ENCODE measurements at places on chromosomes 3 and 15.

DNA sequence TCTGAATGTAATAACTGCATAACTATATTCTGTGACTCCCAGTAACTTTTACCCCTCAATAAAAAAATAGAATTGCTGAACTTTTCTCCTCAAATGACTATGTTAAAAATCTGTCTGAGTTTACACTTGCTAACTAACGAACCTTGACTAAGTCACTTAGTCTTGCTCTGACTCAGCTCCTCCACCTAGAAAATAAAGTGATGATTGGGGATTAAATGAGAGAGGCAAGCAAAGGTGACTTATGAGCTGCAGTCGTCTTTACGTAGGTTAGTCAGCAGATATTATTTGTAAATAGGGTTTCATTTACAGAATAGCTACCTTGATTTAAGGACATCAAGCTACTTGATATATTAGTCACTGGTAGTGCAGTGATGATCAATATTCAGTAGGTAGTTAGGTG, 476.9 kb downstream of the MECOM start:
- DNase-seq, result no peak

DNA sequence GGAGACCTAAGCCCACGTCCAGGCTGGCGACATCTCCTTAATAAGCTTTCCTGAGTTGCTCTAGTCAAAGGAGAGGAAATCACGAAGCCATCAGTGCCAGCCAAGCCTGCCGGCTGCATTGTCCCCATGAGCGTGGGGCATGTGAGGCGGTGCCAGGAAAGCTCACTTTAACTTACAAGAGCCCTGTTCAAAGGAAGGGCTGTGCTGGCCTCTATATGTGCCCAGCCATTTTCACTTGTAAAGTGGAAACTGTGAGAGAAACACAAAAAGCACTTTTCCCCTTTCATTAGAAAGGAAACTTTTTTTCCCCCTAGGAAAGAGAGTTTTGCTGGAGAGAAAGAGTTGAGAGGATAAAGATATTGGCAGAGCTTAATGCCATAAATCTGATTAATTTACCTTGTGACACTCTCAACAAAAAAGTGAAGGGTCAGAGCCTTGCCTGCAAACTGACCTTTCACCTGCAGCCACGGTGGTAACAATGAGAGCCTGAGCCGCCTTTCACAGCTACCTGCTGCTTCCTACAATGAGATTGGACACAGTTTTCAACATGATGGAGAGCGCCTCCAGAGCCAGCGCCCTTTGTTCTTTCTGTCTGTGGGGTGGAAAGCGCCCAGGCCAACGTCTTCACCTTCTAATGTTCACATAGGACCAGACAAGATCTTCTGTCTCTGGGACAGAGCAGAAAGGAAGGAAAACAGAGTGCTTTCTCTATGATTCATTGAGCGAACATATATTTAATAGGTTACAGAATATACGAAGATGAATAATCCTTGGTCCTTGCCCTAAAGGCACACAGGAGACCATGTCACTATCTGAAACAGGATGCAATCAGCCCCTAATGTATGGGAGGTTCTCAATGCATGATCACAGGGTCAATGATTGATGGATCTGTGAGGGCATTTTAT, 233.1 kb upstream of the HES1 start:
- DNase-seq, result no peak

GRCh38 chr15:97470417-97470816, 490.1 kb upstream of the ARRDC4 start:
- DNase-seq, result no peak

DNA sequence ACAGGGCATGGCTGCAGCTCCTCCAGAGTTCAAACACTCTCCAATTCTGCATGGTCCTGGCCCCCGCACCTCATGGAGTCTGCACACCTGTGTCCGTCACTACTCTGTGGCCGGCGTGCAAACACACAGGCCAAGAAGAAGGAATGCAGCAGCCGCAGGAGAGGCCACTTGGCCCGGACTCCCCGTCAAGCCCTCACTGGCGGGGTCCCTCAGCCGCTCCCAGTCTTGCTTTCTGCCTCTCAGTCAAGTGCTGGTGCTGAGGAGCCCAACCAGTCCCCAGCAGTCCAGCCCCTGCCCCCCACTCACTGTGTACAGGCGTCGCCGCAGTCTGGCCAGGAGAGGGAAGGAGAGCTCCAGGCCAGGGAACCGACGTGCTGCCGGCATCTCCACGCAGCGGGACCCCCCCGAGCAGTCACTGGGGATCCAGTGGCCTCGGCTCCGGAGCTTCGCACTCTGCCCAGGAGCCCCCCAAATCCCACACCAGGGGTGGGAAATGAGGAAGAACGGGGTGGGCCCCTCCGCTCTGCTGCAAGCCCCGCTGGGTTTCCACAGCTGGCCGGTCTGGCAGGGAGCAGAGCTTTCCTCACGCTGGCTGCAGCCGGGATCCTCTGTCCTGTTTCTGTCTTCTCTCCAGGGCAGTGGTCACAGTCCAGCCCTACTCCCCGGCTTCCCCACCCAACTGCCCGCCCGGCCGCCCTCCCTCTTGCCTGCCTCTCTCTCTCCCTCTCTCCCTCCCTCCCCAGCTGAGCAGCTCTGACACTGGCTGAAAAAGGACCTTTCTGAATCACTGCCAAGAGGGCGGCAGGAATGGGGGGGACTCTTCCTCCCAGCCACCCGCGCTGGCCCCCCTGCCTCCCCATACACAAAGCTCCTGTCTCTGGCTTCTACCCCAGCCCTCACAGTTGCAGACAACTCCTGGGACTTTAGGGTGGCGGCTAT, 16.0 kb downstream of the TNK2 start:
- DNase-seq, result no peak

DNA sequence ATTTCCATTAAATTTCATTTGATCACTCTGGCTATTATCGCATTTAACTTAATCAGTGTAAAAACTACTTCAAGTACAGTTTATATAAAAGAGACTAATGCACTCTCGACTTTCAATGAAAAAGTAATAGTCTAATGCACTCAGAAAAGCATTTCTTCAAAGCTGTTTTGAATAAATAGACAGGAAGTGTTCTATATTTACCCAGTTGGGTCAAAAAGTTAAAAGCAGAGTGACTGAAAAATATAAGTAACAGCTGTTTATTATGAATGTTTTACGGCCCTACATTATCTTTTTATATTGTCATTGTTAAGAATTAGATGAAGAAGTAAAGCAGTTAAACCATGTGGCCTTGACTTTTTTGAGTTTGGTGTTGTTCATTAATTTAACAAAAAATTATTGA, 391.8 kb downstream of the ZPLD1 start:
- no peak for DNase-seq

DNA sequence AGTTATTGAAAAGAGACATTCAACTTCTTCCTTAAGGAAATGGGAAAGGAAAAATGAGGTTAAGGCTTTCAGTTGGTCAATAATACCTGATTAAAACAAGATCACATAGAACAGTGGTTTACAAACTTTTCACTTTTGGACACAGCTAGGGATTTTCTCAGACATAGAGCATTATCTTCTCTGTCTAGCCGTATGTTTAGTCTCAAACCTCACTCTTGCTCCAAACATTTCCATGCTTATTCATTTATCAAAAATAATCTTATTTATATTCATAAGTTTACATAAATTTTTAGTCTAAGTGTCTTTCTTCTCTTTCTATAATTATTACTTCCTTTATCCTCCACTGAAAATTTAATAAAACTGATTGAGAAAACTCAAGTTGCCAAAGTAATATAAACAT, 114.2 kb upstream of the AZI2 start:
- DNase-seq, result no peak

DNA sequence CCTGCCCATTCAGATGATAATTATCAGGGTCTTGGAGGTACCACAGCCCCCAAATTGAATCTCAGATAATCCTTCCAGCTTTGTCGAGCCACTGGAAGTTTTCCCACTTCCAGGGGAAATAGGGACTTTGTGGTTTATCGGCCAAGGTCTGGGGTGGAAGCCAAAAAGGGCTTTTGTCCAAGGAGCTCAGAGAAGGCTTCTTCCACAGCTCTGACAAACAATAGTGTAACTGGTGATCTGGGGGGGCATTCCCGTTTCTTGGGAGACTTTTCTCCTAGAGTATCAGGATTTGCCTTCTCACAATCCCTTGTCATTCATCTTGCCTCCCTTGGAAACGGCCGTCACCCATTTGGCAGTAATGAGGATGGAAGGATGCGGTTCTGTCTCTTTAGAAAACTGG, 18.4 kb downstream of the SRGAP3 start:
- no peak for DNase-seq

GRCh38 chr3:122081543-122082247, 26.5 kb downstream of the CD86 start:
- no peak for DNase-seq

DNA sequence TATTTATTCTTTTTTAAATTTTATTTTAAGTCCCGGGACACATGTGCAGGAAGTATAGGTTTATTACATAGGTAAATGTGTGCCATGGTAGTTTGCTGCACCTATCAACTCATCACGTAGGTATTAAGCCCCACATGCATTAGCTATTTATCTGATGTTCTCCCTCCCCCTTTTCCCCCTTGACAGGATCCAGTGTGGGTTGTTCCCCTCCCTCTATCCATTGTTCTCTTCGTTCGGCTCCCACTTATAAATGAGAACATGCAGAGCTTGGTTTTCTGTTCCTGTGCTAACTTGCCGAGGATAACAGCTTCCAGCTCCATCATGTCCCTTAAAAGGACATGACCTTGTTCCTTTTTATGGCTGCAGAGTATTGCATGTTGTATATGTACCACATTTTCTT, 220.3 kb downstream of the OCA2 start:
- DNase-seq, result no peak

- DNase-seq, result no peak
Measured at GRCh38 chr3:161348796-161349400, 22.4 kb downstream of the SPTSSB start.

GRCh38 chr3:124765197-124765840, 35.1 kb downstream of the UMPS start:
- DNase-seq, result no peak

DNA sequence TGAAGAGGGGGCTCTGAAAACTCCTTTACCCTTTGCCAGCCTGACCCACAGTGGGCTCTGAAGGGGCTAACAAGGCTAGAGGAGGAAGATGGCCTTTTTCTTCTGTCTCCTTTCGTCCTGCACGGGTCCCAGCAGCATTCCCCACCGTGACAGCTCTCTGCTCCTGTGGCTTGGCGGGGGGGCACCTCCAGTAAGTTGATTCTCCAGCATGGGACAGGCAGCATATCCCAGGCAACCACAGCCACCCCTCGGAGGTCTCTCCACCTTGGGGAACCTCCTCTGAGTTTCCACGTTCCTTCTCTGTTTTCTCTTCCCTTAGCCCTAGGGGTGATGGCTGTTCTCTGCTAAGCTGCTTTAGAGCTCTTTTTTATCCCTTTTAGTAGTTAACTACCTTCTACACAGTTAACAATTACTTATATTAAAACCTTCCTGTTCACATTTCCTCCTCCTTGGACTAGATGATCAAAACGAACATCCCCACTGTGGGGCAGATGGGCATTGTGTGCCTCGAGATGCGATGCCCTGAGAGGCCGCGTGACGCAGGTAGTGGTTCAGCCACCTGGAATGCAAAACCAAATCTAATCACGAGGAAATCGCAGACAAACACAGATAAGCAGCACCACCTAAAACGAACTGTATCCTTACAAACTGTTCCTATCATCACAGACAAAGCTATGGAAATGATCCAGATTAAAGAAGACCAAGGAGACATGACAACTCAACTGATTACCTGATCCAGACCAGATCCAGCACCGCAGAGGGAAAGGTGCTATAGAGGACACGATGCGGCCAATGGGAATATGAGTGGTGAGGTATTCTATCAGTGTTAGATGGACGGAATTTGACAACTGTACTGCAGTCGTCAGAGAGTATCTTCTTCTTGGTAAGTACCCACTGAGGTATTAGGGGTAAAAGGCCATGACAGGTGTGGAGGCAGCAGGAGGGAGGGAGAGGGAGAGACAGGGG, 27.7 kb downstream of the TSPAN3 start:
- no peak for DNase-seq

DNA sequence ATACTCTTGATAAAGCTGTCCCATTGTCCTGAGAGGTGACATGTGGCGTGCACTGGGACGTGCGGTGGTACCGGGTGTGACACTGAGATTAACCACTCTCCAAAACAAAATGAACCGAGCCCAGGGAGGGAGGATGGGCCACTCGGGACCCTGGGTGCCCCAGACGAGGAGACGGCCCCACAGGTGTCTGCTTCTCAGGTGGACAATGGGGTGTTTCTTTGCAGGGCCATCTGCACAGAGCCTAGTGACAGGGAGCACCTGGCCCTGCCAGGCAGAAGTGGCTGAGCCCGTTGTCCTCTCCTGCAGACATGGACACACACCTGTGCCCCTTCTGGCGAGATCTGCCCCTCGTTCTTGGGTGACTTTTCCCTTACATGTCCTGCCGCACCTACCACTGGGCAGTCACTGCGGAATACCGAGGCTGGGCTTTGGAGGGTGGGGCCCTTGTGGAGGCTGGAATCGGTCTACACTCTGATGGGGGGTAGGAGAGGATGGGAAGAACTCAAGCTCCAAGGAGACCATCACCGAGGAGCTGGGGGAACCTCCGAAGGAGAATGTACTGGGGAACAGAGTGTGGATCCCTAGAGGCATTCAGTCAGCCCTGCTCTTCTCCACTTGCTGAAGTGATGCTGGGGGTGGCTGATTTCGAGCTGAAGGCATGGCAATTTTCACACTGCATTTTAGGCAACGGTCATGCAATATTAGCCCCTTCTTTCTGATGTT, 153.5 kb downstream of the ATP10A start:
- DNase-seq, result no peak

- DNase-seq, result no peak
Measured at GRCh38 chr3:173652093-173652492, 254.5 kb downstream of the NLGN1 start.

DNA sequence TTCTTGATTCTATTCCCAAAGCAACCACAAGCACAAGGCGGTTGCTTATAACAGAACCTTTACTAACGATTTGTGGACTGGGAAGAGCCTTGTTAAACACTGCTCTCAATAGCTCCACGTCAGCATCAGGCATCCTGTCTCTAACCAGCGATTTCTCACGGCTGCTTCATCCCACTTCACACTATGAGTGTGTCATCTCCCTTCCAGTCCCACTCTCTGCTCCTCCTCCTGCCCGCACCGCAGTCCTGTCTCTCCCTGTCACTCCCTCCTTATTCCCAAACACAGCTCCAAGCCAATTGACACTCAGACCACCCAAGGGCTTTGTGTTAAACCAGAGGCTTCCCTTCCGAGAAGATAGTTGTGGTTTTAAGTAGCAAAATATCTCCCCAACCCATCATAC, 94.8 kb downstream of the ABHD5 start:
- no peak for DNase-seq

GRCh38 chr3:147373301-147373700, 33.0 kb downstream of the ZIC4 start:
- no peak for DNase-seq

- DNase-seq, result no peak
Measured at GRCh38 chr15:78536134-78536533, 4.1 kb upstream of the PSMA4 start.

GRCh38 chr3:38662544-38662943, 13.1 kb upstream of the SCN5A start:
- no peak for DNase-seq

Measured in activated effector memory CD4-positive, alpha-beta T cell treated with Interleukin-2 at 50 U/mL for 16 hours (primary cell).